ENCODE measurements at places on chromosomes 2 and 18.

GRCh38 chr2:137369106-137369505, 595.2 kb upstream of the HNMT start:
- DNase-seq: no peak

DNA sequence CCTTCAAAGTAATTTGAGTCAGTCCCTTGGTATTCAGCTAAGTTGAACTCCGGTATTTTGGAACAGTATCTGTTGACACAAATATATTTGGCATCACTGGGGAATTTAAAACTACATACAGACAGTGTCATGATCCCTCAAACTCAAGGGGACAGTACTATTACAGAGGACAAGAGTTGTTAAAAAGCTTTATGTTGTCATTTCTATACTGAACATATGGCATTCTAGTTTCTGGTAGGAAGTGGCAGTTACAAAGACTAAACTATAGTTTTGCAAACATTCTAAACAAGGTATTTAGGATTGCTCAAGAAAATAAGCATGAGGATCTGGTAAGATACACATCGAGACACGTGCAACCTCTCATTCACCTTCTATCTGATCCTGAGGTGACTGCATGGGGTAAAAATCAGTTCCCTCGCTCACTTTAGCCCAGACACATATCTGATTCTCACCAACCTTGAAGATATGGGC, 16.6 kb upstream of the CCNYL1 start:
- no peak for DNase-seq

DNA sequence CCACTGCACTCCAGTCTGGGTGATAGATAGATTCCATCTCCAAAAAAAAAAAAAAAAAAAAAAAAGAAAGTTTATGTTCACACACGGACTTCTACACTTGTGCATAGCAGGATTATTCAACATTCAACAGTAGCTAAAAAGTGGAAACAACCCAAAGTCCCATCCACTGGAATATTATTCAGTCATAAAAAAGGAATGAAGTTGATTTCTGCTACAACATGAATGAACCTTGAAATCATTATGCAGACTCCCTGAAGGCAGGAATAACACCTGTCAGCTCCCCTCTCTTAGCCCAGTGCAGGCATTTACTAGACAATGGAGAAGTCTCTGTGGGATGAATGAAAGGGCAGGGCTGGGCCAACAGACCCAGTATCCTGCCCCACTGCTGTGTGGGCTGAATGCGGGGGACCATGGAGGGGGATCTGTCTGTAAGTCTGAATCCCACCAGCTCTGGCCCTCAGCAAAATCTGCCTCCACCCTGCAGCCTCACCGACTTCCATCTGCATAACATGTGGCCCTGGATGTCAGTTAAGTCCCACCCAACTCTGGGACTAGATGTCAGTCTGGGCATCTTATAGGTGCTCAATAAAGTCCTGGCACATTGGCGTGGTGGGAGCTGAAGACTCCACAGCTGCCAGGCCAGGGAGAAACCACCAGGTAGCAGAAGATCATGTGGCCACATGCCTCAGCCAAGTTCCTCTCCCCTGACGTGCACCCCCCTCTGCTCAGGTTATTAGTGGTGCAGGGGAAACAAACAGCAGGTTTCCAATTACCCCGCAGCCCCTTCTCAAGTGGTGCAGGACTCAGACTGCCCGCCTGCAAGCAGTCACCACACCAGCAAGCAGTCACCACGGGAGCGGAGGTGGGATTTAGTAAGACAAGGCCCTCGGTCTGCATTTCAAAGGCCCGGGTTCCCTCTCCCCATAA, 8.9 kb downstream of the ZFP36L2 start:
- no peak for DNase-seq

DNA sequence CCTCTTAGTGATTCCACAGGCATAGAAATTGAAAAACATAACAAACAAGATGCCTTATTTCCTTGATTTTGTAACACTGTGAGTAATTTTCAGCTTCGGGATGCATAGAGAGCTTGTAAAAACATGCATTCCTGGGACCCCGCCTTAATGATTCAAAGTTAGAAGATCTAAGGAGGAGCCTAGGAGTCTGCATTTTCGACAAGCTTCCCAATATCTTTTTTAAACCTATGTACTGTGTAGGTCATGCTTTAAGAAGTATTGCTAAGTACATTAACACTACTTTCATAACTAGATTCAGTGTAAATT, 109.8 kb upstream of the ZNF516 start:
- no peak for DNase-seq

GRCh38 chr2:26711457-26712161, 19.1 kb downstream of the KCNK3 start:
- DNase-seq: no peak

Measured in fibroblast of skin of abdomen (primary cell).